ENCODE measurements at places on chromosomes 3 and 15.

DNA sequence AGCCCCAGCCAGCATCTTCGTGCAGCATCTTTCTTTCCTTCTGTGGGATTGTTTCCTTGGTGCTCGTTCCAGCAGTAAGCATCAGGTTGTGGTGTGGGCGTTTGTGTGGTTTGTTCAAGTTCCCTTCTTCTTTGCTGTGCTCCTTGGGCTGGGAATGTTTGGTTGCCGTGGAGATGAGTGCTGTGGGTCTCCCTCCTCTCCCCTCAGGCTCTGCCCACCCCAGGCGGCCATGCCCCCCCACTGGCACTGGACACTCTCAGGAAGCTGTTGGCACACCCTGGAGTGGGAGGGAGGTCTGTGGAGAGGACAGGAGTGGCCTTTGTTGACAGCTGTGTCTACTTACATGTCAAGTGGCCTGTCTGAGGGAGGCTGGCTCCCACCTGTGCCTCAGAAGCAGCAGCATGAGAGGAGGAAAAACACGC lies 46.5 kb upstream of the SACM1L start:
- DNase-seq = no peak

GRCh38 chr3:177994976-177995375 lies 541.3 kb upstream of the KCNMB2 start:
- DNase-seq = no peak

GRCh38 chr3:130342821-130343661 lies 2.4 kb upstream of the COL6A5 start:
- DNase-seq = no peak

- DNase-seq = no peak
Observed at GRCh38 chr3:150764566-150764965, 1.6 kb upstream of the SIAH2 start.

Measured in stimulated activated CD8-positive, alpha-beta memory T cell treated with anti-CD3 and anti-CD28 coated beads, Interleukin-15, amount 100 ng/mL, for 4 hours (primary cell).